ENCODE measurements at places on chromosomes 13 and 19. TPM values are rescaled to one million over a fixed set of nuclear protein-coding genes. Genes with fewer than 3 reads are reported as not detected.

DNA sequence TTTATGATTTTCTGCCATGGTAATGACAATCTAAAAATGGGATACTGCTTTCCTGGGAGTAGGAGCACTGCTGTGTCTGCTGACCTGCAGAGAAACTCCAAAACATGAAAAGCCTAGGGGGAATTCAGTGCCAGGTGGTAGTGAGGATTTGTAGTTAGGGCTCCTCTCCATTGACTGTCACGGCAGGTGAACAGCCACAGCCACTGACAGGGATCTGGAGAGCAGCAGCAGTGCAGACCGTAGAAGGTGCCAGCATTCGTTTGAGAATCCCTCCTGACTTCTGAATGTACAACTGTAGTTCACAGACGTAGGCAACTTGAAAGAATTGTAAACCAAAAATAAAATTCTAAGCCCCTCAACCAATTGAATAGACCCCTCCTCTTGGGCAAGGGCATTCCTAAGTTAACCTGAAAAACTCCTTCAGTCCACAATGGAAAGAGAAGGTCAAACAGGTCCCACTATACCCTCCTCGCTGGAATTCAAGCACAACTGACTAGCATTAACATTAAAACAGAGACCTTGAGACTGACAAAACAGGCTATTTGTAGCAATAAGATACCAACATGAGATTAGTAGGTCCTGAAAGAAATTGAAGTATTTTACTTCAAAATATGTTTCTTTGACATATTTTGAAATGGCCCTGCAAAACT lies 1328.8 kb downstream of the OLFM4 start:
- DNase-seq: no peak
- H3K36me3 ChIP-seq: no peaks in the 10 kb centered on the region
- no peak overlapping the region for H3K27ac ChIP-seq

DNA sequence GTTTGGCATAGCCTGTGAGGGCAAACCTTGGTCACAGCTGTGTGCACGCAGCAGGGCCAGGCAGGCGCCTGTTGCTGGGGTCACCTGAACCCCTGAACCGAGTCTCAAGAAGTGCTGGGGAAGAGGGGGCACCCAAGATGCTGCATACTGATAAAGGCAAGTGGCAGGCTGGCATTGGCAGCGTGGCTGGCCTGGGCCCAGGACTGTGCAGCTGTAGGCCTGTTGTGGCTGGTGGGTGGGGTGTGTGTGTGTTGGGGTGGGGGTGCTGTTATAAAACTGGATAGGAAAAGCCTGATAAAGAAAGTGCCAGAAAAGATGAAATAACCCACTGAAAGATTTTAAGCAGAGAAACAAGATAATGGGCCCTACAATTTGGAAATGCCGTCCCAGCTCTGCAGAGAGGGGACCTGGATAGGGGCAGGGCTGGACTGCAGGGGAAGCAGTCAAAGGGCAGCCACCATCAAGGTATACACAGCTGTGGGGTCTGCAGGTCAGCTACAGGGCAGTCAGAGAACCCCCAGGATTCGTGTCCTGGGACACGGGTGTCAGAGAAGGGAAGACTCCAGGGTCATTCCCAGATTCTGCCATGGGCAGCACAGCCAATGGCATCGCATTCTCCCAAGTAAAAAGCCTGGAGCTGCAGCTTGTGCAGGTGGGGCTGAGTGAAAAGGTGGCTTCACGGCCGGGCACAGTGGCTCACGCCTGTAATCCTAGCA lies 33.2 kb downstream of the CILP2 start:
- DNase-seq: no peak
- H3K4me1 ChIP-seq: no peaks in the 10 kb centered on the region
- H3K27me3 ChIP-seq: no peaks in the 10 kb centered on the region

DNA sequence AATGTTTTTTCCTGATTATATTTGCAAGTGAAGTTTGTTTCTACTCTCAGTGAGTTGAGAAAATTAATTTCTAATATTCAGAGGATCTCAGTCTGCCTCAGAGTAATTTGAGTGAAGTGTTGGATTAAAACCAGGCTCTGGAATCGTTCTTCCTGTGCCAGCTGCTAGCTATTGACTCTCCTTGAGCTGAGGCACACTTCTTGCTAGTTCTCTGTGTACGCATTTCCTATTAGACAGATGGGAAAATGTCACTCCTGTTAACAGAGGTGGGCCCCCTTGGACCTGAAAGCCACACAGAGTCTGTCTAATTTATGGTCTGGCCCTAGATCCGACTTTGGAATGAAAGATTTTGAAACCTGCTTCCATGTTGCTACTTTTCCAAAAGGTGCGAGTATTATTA lies 107.6 kb upstream of the RNF113B start:
- H3K36me3 ChIP-seq: no peaks in the 10 kb centered on the region
- H3K27me3 ChIP-seq: no peaks in the 10 kb centered on the region
- no peak overlapping the region for H3K27ac ChIP-seq
- no peaks in the 10 kb centered on the region for H3K4me1 ChIP-seq

Gene GRIN2D
- total RNA-seq: 1.0 TPM

GRCh38 chr19:8224394-8225145 lies 15.4 kb downstream of the CERS4 start:
- H3K27me3 ChIP-seq: no peaks in the 10 kb centered on the region
- H3K36me3 ChIP-seq: no peaks in the 10 kb centered on the region
- H3K27ac ChIP-seq: no peak overlapping the region
- DNase-seq: no peak
- H3K4me1 ChIP-seq: no peaks in the 10 kb centered on the region
- H3K4me3 ChIP-seq: no peak overlapping the region

Gene VSTM2B
- total RNA-seq: not detected

DNA sequence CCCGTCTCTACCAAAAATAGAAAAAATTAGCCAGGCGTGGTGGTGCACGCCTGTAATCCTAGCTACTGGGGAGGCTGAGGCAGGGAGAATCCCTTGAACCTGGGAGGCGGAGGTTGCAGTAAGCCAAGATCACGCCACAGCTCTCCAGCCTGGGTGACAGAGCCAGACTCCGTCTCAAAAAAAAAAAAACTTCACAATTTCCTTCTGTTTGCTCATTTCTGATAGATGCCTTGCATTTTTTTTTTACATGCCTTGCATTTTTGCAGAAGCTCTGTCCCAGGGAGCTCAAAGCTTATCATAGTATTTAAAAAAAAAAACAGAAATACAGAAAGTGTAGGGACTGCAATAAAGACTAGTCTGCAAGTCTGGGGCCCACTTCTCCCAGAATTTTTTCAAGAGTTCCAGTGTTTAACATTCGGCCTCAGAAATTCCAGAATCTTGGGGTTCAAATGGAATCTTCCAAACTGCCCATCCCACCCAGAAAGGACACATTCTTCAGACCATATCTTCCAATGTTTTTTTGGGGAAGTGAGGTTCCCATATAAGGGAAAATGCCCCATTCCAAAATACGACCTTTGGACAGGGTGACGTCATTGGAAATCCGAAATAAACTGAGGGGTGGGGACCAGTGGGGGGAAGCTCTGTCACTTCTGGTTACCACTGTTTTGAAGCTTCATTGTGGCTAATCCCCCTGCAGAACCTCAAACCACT lies 17.2 kb upstream of the RAB8A start:
- H3K27ac ChIP-seq: peak overlapping the region; percentile 73
- peaks cover 54% of the 10 kb centered on the region for H3K36me3 ChIP-seq
- H3K4me1 ChIP-seq: peaks cover 27% of the 10 kb centered on the region
- no peak overlapping the region for H3K4me3 ChIP-seq
- no peaks in the 10 kb centered on the region for H3K27me3 ChIP-seq
- DNase-seq: no peak

DNA sequence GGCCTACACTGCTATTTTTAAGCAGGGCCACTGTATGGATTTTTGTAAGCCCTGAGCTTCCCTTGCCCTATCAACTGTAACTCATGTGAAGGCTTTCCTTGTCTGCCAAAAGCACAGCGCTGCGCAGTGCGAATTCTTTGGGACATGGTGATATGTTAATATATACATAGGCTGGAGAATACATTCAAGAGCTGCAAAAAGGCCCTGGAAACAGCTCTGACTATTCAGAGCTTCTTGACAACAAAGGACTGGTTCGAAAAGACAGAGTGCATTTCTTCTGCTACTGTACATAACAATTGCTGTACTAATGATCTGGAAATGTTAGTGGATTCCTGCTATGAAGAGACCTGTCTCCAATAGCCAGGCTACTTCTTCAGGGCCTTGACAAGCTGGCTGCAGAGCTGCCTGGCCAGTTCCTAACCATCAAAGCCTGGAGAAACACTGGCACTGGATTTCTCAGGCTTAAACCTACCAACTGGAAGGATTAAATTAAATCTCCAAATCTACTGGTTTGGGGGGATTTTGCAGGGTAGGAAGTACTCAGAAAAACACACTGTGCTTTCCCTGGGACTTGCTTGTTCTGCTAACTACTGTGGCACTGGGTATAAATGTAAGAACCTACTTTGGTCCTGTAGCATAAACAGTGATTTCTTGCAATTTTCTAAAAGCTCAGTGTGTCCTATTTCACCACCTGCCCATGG lies 246.9 kb downstream of the DNAJC15 start:
- H3K4me3 ChIP-seq: no peak overlapping the region
- no peaks in the 10 kb centered on the region for H3K36me3 ChIP-seq
- H3K27ac ChIP-seq: peak overlapping the region; percentile 80
- no peak for DNase-seq
- peaks cover 38% of the 10 kb centered on the region for H3K4me1 ChIP-seq
- no peaks in the 10 kb centered on the region for H3K27me3 ChIP-seq

GRCh38 chr19:2923510-2923909 lies 21.3 kb downstream of the ZNF77 start:
- H3K36me3 ChIP-seq: peaks cover 3% of the 10 kb centered on the region
- 0 out of 2 replicates have a peak overlapping the region, but pooled peaks have one; percentile 23 for H3K4me3 ChIP-seq
- peaks cover 18% of the 10 kb centered on the region for H3K4me1 ChIP-seq
- no peaks in the 10 kb centered on the region for H3K27me3 ChIP-seq
- H3K27ac ChIP-seq: peak overlapping the region; percentile 74

- no peak overlapping the region for H3K4me3 ChIP-seq
- DNase-seq: no peak
- peaks cover 36% of the 10 kb centered on the region for H3K4me1 ChIP-seq
- H3K27me3 ChIP-seq: no peaks in the 10 kb centered on the region
- H3K27ac ChIP-seq: peak overlapping the region; percentile 57
- H3K36me3 ChIP-seq: no peaks in the 10 kb centered on the region
These were observed 219.1 kb upstream of the NBEA start for GRCh38 chr13:34722922-34723321.

DNA sequence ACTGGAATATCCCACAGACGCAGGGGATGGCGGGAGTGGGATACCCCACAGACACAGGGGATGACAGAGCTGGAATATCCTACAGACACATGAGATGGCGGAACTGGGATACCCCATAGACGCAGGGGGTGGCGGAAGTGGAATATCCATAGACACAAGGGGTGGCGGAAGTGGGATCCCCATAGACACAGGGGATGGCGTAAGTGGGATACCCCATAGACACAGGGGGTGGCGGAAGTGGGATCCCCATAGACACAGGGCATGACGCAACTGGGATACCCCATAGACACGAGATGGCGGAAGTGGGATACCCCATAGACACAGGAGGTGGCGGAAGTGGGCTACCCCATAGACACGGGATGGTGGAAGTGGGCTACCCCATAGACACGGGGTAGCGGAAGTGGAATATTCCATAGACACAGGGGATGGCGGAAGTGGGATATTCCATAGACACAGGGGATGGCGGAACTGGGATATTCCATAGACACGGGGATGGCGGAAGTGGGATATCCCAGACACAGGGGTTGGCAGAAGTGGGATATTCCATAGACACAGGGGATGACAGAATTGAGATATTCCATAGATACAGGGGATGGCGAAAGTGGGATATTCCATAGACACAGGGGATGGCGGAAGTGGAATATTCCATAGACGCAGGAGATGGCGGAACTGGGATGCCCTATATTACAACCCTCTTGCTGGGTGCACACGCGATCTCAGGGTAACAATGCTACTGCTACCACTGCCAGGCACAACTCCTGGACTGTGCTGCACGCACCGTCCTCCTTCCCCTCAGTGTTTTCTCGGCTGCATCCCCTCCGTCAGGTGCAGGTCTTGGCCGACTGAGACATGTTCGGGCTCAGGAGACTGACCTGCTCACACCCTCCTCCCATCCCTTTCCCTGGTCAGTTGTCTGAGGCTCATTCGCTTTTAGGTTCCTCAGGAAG lies 28.1 kb downstream of the ZNF787 start:
- peaks cover 33% of the 10 kb centered on the region for H3K36me3 ChIP-seq
- DNase-seq: no peak
- no peak overlapping the region for H3K27ac ChIP-seq
- no peaks in the 10 kb centered on the region for H3K27me3 ChIP-seq
- H3K4me3 ChIP-seq: no peak overlapping the region
- no peaks in the 10 kb centered on the region for H3K4me1 ChIP-seq

Gene ODAD3
- total RNA-seq: 3.9 TPM

- H3K27me3 ChIP-seq: no peaks in the 10 kb centered on the region
- H3K36me3 ChIP-seq: no peaks in the 10 kb centered on the region
- H3K4me3 ChIP-seq: no peak overlapping the region
- no peak for DNase-seq
- H3K27ac ChIP-seq: no peak overlapping the region
These were observed 37.7 kb downstream of the CNMD start for GRCh38 chr13:52701728-52702465.

- H3K27ac ChIP-seq: no peak overlapping the region
- H3K4me3 ChIP-seq: no peak overlapping the region
- no peaks in the 10 kb centered on the region for H3K27me3 ChIP-seq
These were observed 192.2 kb downstream of the STK24 start for GRCh38 chr13:98384739-98385138.

Gene WDR87
- total RNA-seq: not detected

DNA sequence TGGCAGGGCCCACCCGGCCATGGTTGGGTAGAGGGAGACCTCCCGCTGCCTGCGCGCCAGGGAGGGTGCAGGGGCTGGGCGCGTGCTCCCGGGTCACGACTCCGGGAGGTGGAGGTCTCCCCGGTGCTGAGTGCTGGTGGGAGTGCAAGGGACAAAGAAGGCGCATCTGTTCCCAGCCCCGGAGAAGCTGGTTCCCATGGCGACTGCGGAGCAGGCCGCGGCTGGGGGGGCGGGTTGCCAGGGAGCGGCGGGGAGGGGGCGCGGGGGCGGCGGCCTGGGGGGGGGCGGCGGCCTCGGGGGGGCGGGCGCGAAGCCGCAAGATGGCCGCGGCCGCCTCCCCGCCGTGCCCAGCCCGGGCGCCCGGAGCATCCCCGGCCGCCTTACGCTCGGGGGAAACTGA lies 1.2 kb downstream of the CBARP start:
- DNase-seq: no peak
- no peaks in the 10 kb centered on the region for H3K36me3 ChIP-seq
- H3K4me1 ChIP-seq: peaks cover 16% of the 10 kb centered on the region
- no peak overlapping the region for H3K27ac ChIP-seq
- no peaks in the 10 kb centered on the region for H3K27me3 ChIP-seq

DNA sequence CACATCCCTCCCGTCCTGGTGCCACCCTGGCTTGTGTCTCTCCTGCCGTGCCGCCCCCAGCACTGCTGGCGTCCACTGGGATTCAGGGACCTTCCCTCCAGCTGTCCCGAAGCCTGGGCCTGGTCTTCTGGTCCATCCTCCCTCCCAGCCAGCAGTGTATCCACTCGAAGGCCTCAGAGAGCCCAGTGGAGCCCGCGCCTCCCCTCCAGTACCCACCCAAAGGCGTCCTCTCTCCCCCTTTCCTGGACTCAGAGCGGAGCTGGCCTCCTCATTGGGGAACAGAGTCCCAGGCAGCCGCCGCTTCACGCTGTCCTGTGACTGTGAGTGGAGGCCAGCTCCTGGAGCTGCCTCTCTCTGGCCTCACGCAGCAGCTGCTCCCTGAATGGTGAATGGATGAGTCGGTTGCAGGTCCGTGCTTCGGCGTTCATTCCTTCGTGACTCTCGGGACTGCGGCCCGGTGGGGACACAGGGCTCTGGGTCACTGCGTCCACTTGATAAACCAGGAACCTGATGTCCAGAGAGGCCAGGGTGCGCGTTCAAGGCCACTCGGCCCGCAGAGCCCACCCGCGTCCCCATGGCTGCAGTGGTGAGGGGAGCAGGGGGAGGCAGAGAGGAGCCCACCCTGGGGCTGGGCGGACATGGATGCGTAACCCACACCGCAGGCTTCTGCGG lies 12.1 kb downstream of the ONECUT3 start:
- H3K27ac ChIP-seq: no peak overlapping the region
- H3K36me3 ChIP-seq: no peaks in the 10 kb centered on the region
- no peak overlapping the region for H3K4me3 ChIP-seq
- 0 out of 2 replicates have a peak, but pooled peaks cover 7% of the 10 kb centered on the region for H3K4me1 ChIP-seq
- no peaks in the 10 kb centered on the region for H3K27me3 ChIP-seq

Gene ADGRL1
- 39.3 TPM for total RNA-seq
